ENCODE measurements at places on chromosomes 1 and 21.

DNA sequence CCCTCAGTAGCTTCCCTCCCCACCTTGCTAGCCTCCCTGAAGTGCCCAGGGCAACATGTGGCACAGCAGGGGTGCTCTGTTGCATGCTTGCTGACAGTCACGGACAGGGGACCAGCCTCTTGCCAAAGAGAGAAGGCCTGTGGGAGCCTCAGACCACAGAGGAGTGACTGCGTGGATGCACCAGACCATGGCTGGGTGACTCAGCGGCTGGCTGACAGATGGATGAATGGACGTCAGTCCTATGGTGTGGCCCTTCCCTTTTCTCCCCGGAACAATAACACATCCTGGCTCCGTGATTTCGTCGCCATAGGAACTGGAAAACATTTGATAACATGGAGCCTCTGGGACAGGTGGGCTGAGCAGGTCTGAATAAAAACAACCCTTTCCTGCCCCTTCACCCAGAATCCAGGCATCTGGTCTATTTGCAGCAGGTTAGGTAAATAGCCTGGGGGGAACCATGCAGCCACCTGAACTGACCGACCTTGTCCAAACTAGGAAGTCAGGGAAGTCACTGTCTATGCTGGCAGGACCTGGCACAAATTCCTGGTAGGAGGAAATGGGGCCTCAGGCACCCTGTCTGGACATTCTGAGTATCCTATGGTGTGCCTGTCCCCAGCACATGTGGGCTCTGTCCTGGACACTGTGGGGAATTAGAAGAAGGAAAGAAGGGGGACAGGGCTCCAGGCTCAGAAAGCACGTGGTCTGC lies 53.3 kb downstream of the NENF start:
- no peaks in the 10 kb centered on the region for H3K27me3 ChIP-seq
- peaks cover 51% of the 10 kb centered on the region for H3K4me1 ChIP-seq
- no peaks in the 10 kb centered on the region for H3K36me3 ChIP-seq
- no peak overlapping the region for H3K4me3 ChIP-seq

GRCh38 chr1:235831148-235831547 lies 35.6 kb downstream of the LYST start:
- H3K4me3 ChIP-seq = no peak overlapping the region
- DNase-seq = no peak

DNA sequence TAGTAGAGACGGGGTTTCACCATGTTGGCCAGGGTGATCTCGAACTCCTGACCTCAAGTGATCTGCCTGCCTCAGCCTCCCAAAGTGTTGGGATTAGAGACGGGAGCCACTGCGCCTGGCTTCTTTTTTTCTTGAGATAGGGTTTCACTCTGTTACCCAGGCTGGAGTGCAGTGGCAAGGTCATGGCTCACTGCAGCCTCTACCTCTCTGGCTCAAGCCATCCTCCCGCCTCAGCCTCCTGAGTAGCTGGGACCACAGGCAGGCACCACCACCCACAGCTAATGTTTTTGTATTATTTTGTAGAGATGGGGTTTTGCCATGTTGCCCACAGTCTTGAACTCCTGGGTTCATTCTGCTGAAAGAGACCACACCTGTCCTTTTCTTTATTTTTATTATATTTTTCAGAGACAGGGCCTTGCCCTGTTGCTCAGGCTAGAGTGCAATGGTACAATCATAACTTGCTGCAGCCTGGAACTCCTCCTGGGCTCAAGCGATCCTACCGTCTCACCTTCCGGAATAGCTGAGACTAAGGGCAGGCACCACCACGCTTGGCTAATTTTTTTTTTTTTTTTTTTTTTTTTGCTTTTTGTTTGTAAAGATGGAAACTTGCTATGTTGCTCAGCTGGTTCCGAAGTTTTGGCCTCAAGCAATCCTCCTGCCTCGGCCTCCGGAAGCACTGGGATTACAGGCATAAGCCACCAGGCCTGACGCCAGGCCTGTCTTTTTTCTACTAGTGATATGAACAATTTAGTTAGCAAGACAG lies 3.1 kb downstream of the LMNA start:
- H3K4me3 ChIP-seq = peak overlapping the region; percentile 78
- peaks cover 57% of the 10 kb centered on the region for H3K4me1 ChIP-seq

DNA sequence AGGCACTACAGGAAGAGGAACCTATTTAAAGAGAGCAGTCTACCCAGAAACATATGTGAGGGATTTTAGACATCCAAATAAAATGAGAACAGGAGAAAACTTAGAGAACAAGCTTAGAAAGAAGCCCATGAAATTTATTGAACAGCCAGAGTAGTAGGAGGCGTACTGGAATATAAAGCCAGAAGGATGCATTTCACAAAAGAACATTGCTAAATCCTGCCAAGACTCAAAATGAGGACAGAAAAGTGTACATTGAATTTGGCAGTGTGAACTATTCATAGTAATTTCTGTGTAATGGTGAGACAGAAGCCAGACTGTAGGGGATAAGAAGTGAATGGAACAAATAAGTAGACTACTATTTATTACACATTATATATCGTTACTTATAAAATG lies 22.5 kb downstream of the CEPT1 start:
- H3K27me3 ChIP-seq = no peaks in the 10 kb centered on the region
- DNase-seq = no peak
- H3K4me1 ChIP-seq = no peaks in the 10 kb centered on the region
- no peak overlapping the region for H3K4me3 ChIP-seq

- no peaks in the 10 kb centered on the region for H3K27me3 ChIP-seq
- H3K4me1 ChIP-seq = no peaks in the 10 kb centered on the region
- no peak overlapping the region for H3K27ac ChIP-seq
- no peak for DNase-seq
- no peak overlapping the region for H3K4me3 ChIP-seq
- H3K36me3 ChIP-seq = peaks cover 55% of the 10 kb centered on the region
Observed at GRCh38 chr1:224377676-224378006, 21.0 kb downstream of the CNIH4 start.

- no peak overlapping the region for H3K4me3 ChIP-seq
- no peak overlapping the region for H3K27ac ChIP-seq
- H3K4me1 ChIP-seq = no peaks in the 10 kb centered on the region
- H3K36me3 ChIP-seq = no peaks in the 10 kb centered on the region
- no peak for DNase-seq
- no peaks in the 10 kb centered on the region for H3K27me3 ChIP-seq
Observed at GRCh38 chr1:30425046-30425445, 298.3 kb downstream of the MATN1 start.

- no peak overlapping the region for H3K4me3 ChIP-seq
- H3K4me1 ChIP-seq = no peaks in the 10 kb centered on the region
- DNase-seq = no peak
Observed at GRCh38 chr1:165056914-165057313, 299.6 kb downstream of the LMX1A start.

DNA sequence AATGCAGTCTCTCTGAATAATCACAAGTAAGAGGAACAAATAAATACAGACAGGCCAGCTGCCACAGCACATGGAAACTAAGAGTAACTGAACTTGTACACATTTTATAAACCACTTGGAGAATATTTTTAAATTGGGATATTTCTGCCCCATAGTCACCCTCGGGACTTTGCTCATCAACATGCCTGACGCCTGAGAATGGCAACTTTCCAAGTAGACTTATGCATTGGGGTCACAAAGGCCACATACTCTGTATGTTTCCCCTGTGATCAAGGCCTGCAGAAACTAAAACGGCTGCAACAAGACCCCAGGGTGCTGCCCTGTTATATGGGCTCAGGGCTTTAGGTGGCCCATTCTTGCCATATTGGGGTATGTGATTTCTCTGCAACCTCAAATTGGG lies 38.3 kb upstream of the GJA5 start:
- H3K36me3 ChIP-seq = no peaks in the 10 kb centered on the region
- H3K27ac ChIP-seq = no peak overlapping the region
- H3K4me1 ChIP-seq = no peaks in the 10 kb centered on the region
- DNase-seq = no peak
- no peaks in the 10 kb centered on the region for H3K27me3 ChIP-seq
- H3K4me3 ChIP-seq = no peak overlapping the region

DNA sequence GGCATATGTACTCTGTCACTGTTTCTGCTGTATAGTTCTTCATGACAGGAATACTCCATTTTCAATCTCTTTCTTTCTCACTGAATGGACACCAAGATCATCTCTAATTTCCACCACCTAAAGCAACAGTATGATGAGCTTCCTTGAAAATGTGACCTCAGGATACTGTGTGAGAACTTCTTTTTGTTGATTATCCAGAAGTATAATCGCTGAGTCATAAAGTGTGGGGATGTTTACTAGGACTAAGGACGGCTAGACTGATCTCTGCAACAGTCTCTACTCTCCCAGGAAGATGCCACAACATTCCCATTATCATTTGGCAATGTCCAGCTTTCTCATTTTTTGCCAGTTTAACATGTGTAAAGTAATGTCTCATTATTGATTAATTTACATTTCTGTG lies 70.3 kb downstream of the TNFSF18 start:
- no peaks in the 10 kb centered on the region for H3K27me3 ChIP-seq
- no peak for DNase-seq
- no peak overlapping the region for H3K4me3 ChIP-seq
- no peak overlapping the region for H3K27ac ChIP-seq
- H3K36me3 ChIP-seq = no peaks in the 10 kb centered on the region
- H3K4me1 ChIP-seq = peaks cover 9% of the 10 kb centered on the region

All from tibial artery (tissue), 4 donors.